SIG-M5 (cell line): ENCODE measurements at places on chromosomes 16 and 17.

GRCh38 chr17:1111599-1112443 is 68.0 kb downstream of the ABR start:
- DNase-seq: no peak

DNA sequence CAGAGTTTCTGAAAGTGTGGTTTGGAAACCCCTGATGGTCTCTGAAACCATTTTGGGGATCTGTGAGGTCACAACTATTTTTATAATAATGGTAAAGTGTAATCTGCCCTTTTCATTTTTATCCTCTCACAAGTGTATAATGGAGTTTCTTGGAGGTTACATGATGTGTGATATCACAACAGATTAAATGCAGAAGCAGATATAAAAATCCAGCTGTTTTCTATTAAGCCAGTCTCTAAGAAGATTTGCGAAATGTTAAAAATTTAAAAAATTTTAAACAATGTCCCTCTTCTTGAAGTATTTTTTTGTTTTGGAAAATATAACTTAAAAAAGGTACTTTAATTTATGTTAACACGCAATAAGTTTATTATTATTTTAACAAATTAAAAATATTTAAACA is 48.7 kb downstream of the RPGRIP1L start:
- DNase-seq: no peak

- no peak for DNase-seq
Measured at GRCh38 chr17:7460850-7461660, 16.2 kb downstream of the CHRNB1 start.

DNA sequence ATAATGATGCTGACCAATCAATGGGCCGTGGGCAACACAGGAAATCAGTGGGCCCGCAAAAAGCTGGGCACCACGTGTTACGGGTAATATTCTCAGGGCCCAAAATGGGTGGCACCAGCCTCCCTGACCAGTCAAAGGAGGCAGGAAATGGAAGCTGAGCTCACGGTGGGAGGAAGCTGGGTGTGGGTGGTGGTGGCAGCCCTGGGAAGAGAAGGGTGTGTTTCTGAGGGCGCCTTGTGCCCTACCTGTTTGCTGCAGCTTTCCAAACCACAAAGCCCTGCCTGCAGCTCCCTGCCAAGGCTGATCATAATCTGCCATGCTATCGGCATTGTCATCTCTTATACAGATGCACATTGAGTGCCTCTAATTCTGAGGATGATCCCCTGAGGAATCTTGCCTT is 457.9 kb downstream of the SLC39A11 start:
- no peak for DNase-seq

- no peak for DNase-seq
Measured at GRCh38 chr17:43587647-43588046, 41.5 kb upstream of the ETV4 start.

- no peak for DNase-seq
Measured at GRCh38 chr17:17519886-17520285, 23.7 kb upstream of the RASD1 start.

GRCh38 chr17:5825717-5826330 is 241.5 kb upstream of the NLRP1 start:
- no peak for DNase-seq

DNA sequence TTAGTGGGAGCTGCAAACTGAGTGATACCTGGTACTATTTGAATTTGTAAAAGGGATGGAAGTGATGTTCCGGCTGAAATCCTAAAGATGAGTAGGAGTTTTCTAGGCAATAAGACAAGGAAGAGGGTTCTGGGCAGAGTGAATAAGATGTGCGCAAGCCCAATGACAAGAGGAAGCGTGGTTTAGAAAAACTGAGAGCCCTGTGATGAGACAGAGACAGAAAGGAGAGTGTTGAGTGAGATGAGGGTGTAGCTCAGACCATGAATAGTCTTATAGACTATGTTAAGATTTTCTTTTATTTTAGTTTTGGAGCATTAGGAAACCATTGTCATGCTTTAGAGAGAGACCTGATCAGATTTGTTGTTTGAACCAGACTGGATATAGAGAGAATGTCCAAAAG is 50.2 kb downstream of the COX10 start:
- DNase-seq: no peak

- peak; percentile 28 for DNase-seq
Measured at GRCh38 chr17:64281962-64282752, 19.1 kb upstream of the TEX2 start.

DNA sequence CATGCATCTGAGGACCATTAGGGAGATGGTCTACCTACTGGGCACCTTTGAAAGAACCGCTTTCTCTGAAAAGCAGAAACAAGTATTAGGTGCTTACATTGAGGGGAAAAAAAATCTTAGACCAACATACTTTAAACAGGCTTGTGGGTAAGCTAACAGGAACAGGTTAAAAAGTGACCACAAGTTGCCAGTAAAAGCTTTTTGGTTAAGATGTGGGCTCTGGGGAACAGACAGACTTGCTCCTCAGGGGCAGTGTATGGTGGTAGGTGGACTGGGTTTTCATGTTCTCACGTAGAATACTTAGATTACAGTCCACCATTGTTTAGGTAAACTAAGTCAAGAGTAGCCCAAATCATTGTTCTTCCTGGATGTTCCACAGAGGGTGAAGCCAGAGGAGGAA is 41.2 kb downstream of the REXO5 start:
- DNase-seq: no peak

- no peak for DNase-seq
Measured at GRCh38 chr17:75412455-75413317, 7.2 kb upstream of the GRB2 start.

- no peak for DNase-seq
Measured at GRCh38 chr16:69680358-69680757, 46.0 kb downstream of the NQO1 start.

- DNase-seq: no peak
Measured at GRCh38 chr16:67181346-67181745, 2.4 kb downstream of the MATCAP1 start.

- DNase-seq: no peak
Measured at GRCh38 chr16:19822533-19822932, 62.1 kb downstream of the GPRC5B start.

DNA sequence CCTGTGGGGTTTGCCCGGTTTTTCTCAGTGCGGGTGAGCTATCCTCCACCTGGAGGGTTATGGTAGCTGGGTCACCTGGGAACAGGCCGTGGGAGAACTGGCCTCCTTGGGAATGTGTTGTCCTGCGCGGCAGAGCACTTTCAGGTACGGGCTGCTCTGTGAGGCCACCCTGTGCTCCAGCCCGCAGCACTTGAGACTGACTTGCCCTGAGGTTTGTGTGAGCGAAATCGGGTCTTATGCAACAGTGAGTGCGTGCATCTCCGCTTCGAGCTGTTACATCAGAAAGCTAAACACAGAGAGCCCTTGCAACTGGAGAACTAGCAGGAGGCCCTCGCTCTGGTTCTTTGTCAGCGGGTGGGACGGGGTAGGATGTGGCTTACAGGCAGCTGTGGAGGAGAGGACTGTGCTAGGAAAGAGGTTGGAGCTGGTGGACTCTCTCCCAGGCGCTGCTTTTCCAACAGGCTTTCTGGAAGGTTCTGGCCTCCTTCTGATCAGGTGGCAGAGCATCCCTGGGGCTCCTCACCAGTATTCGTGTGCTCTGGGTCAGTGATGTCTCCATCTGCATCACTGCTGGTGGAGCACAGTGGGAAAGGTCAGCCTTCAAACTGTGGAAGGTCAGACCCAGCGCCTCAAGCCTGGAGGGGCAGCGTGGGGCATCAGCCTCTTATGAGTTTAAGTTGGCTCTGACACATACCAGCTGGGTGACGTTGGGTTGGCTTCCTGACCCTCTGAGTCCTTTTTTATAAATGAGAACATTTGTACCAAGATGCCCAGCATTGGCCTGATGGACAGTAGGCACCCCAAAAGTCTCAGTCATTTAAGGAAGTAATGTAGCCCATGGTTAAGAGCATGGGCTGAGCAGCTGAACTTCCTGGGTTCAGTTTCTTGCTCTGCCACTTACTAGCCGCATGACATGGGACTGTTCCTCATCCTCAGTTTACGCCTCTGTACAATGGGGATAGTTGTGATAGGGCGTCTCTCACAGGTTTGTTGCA is 76.3 kb downstream of the KSR1 start:
- peak; percentile 98 for DNase-seq

- no peak for DNase-seq
Measured at GRCh38 chr16:58212824-58213655, 15.1 kb upstream of the CSNK2A2 start.

GRCh38 chr16:10080051-10080772 is 102.0 kb downstream of the GRIN2A start:
- DNase-seq: no peak

GRCh38 chr16:85919271-85920267 is 20.6 kb downstream of the IRF8 start:
- DNase-seq: no peak

- no peak for DNase-seq
Measured at GRCh38 chr17:41377546-41377945, 4.6 kb downstream of the KRT34 start.

- DNase-seq: no peak
Measured at GRCh38 chr17:57649731-57650484, 95.2 kb downstream of the CCDC182 start.

- DNase-seq: no peak
Measured at GRCh38 chr16:68814516-68814915, 28.8 kb upstream of the TANGO6 start.

GRCh38 chr16:66849021-66849420 is 4.8 kb downstream of the CA7 start:
- no peak for DNase-seq

GRCh38 chr17:78258323-78259191 is 27.1 kb downstream of the TMEM235 start:
- DNase-seq: no peak

- DNase-seq: no peak
Measured at GRCh38 chr16:84239141-84239769, 557 bp downstream of the KCNG4 start.
